Stimulated activated CD4-positive, alpha-beta T cell treated with anti-CD3 and anti-CD28 coated beads, Interleukin-2, amount 100 ng/mL, for 24 hours (primary cell): ENCODE measurements at places on chromosomes 7 and 10.

GRCh38 chr10:98045785-98046389 lies 15.5 kb upstream of the CRTAC1 start:
- DNase-seq: peak; percentile 66

- DNase-seq: no peak
Measured at GRCh38 chr7:55017841-55018240, 976 bp upstream of the EGFR start.

DNA sequence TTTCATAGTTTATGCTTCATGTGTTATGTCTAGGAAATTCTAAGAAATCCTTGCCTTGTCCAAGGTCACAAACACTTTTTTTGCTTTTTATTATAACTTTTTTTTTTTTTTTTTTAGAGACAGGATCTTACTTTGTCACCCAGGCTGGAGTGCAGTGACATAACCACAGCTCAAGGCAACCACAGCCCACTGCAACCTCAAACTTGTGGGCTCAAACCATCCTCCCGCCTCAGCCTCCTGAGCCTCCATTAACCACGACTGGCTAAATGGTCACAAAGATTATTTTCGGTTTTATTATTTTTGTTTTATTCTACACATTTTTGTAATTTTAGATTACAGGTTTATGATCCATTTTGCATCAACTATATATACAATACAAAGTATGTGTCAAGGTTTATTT lies 7.1 kb upstream of the FAM204A start:
- DNase-seq: no peak

- no peak for DNase-seq
Measured at GRCh38 chr7:30817371-30817767, 46.2 kb downstream of the MINDY4 start.

- no peak for DNase-seq
Measured at GRCh38 chr10:110278562-110279406, 25.9 kb downstream of the SMNDC1 start.

DNA sequence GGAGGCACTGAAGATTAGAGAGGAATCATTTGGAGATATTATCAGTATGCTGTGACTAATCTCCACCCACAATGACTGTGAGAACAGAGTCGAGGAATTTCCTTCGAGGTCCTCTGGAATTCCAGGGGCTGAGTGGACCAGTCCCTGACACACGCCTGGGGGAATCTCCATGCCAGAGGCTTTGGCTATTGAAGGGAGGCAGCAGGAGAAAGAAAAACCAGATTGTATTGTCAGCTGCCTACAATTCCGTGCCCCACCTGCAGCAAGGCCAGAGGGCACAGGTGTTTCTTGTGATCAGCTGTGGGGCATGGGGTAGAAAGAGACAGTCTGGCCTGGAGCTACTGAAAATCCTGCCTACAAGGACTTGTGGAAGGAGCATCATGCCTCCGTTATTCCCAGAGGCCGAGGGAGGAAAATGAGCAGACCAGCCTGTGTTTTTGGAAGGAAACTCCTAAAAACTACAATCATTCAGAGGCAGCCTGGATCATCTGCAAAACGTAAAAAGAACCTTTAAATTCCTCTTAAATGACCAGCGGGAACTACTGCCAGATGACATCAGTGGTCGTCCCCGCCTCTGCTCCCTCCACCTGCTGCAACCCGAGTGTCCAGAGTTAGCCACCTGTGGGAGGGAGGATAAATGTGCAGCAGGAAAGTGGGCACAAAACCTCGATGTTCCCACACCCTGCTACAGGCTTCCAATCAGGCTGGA lies 25.4 kb upstream of the ANK3 start:
- DNase-seq: no peak

- no peak for DNase-seq
Measured at GRCh38 chr7:88826222-88826621, 30.7 kb upstream of the TEX47 start.

GRCh38 chr7:10128748-10129147 lies 844.9 kb upstream of the PHF14 start:
- DNase-seq: no peak

DNA sequence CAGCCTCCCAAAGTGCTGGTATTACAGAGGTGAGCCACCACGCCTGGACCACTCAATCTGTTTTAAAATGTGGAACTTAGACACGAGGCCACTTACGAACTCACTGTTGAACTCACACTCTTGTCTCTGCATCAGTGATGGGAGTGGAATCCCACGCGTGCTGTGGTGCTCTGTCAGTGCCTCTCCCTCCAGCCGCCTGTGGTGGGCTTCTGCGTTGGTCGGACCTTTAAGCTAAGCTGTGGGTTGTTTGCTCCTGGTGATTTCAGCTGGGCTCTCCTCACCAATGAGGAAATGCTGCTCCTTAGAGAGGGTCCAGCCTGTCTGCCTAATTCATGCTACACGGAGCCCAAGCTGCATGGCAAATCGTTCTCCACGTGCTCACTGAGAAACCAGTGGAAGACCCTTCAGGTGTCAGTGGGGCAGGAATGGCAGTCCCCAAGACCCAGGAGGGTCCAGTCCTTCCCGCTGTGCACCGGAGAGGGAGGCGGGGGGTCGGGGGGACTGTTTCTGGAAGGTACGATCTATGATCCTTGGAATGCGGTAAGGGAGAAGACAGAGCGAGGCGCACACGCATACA lies 17.9 kb upstream of the PRKAR1B start:
- no peak for DNase-seq
